Transverse colon (tissue), 4 donors: ENCODE measurements at places on chromosomes 1 and 21.

- DNase-seq: no peak
These were observed 456.5 kb downstream of the OMA1 start for GRCh38 chr1:58089898-58090534.

DNA sequence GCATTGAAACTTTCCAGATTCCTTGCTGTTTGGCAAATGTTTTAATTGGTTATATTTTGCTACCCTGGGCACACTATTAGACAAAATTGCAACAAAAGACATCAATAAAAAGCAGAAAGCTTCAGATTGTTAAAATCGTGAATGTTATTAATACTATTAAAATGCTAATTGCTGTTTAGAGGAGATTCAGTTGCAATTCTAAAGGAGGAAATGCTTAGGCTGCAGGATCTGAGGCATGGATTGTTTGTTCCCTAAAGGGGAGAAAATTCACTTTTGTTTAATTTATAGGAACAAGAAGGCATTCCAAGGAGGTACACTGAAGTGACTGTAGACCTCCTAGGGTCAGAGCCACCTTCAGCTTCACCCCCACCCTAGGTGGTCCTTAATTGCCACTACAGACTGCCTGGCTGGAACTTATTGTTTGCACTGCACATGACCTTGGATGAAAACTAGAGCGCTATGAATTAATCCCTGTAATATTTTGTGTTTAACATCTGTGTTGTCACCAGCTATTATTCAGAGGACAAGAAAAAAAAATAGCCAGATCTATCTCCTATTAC is 1266.9 kb upstream of the ADGRL2 start:
- no peak for DNase-seq

DNA sequence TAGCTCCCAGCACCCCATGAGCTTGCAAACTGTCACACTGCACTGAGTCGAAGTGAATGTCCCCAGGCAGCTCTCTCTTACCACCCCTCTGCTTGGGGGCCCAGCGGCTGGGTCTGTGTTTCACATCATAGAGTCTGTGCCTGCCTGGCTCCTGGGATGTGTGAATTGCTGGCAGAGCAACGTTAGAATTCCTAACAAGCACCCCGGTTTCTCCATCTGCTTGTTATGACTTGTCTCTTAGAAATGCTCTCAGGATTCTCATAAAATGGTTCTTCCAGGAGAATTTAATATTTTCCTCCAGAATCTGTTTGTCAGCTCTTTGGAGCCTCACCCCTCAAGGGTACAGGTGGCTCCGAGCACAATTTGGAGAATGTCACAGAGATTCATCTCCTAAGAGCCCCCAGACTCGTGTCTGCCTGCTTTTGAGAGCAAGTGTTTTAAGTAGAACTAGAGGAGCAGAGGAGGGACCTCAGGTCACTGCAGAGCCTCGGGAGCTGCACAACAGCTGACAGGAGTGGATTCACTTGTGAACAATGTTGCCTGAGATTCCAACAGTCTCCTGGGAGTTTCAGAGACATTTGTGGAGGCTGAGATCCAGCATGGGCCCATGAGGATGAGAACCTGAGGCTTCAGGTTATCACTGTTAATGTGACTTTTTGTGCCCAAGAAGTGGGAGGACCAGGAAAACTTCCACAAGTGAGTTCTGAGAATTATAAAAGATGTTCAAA is 131.5 kb downstream of the KCNJ6 start:
- DNase-seq: no peak

GRCh38 chr1:239263801-239264200 is 122.6 kb upstream of the CHRM3 start:
- no peak for DNase-seq

- DNase-seq: no peak
These were observed 3.5 kb downstream of the ITPKB start for GRCh38 chr1:226735576-226735975.

DNA sequence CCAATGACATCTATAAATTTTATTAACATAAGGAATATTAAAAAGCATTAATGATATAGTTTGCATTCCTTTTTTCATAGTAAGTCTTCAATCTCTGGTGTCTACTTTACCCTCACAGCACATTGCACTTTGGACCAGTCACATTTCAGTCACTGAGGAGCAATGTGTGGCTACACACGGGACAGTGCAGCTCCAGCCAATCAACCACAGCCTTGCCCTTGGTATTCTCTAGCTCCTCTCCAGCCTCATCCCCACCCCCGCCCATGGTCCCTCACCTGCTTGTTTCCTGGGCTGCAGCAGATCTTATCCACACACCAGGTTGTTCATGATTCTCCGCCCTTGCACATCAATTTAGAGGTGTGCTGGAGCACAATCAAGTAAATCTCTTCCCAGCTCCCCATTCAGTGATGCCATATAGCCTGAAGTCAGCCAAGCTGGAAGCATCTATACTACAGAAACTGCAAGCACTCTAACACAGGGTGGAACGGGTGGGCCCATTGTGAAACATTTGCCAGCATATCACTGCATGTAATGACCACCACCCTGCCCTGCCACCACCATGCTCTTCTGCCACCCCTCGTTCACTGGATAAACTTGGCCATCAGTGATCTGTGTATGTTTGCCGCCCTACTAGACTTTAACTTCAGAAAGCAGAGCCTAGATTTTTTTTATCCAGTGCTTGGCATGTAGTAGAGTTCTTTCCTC is 93.0 kb upstream of the SLC44A3 start:
- DNase-seq: no peak

GRCh38 chr1:204475656-204476432 is 18.8 kb downstream of the PIK3C2B start:
- DNase-seq: no peak

DNA sequence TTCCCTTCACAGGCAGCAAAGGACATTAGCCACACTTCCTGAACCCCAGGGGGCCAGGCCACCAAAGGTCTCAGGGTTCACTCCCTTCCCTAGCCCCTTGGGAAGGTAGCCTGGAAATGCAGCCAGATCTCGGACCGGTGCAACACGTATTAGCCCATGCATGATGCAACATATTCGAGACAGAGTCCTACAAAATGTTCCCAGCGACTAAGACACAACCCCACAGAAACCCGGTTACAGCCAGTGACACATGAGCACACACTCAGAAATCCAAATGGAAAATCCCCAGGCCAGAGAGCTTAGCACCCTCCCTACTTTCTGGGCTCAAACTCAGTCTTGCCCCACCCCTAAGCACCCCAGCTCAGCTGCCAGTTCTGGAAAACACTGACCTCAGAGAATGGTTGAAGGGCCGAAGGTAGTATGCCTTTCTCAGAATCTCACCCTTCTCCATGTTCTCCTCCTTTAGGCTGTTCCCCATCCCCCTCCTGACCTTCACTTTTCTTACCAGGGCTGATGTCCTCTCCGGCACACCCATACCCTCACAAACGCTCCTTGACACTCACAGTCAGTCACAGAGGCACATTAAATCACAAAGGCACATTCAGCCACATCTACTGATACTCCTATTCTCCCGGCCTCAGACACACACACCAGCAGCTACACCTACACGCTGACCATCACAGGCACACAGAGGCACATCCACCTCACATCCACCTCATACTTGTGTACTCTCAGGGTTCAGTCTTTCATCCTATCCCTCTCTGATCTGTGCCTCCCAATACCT is at the start of gene TSPAN1:
TSS of gene TSPAN1 (plus strand) at position 640 of the 784 bp plus-strand sequence. CDS start 6,021 bp downstream, outside the sequence.
- DNase-seq: no peak

DNA sequence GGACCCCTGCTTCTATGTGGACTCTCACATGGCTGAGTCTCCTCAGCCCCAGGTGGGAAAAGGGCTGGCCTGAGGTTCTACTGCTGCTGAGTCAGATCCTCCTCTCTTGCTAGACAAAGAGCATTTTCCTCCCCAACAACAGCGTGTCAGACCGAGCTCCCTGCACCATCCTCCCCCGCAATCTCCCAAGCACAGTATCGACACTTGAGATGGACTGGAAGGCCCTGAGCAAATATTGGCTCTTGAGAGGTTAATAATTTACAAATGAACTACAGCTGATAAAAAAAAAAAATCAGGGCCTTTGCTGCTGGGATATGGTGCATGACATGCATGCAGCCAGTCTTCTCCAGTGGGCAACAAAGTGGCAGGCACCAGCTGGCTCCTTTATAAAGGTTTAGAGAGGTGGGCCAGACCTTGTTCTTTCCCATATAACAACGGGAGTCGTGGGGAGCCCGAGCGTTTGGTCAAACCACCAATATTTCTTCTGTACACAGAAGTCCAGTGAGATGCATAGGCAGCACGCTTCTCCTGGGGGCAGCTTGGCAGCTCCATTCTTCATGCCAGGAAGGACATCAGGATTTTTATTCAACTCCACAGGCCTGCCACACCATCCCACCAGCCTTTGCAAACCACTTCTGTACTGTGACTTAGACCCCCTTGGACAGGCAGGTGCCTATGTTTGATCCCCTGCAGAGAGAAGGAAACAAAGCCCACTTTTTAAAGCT is 55.4 kb upstream of the CAMK1G start:
- no peak for DNase-seq

GRCh38 chr1:169696273-169697100 is 14.9 kb downstream of the SELL start:
- DNase-seq: no peak

DNA sequence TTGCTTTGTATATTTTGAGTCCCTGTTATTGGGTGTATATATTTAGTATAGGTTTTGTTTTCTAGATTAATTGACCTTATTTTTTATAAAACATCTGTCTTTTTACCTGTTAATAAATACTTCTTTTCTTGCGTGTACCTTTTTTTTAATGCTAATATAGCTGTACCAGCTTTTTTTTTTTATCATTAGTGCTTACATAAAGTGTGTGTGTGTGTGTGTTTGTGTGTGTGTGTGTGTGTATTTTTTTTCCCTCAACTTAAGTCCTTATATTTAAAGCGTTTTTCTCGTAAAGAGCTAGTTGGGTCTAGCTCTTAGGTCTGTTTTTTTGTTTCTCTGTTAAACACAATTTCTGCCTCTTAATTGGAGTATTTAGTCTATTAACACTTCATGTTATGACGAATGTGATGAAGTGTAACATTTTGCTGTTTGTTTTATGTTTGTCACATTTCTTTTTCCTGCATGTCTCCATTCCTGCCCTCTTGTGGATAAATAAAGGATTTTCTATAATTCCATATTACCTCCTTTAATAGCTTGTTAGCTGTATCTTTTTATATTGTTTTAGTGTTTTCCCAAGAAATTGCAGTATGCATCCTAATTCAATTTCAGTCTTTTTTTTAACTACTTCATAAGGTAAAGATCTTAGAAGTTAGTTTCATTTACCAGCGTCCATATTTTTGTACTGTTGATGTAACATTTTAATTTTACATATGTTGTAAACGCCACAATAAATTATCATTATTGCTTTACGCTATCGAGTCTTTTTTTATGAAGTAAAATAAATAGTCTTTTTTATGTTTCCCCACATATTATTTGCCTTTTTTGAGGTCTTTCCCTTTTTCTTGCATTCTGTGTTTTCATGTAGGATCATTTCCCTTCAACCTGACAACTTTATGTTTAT is 4.3 kb downstream of the PRMT2 start:
- DNase-seq: no peak

DNA sequence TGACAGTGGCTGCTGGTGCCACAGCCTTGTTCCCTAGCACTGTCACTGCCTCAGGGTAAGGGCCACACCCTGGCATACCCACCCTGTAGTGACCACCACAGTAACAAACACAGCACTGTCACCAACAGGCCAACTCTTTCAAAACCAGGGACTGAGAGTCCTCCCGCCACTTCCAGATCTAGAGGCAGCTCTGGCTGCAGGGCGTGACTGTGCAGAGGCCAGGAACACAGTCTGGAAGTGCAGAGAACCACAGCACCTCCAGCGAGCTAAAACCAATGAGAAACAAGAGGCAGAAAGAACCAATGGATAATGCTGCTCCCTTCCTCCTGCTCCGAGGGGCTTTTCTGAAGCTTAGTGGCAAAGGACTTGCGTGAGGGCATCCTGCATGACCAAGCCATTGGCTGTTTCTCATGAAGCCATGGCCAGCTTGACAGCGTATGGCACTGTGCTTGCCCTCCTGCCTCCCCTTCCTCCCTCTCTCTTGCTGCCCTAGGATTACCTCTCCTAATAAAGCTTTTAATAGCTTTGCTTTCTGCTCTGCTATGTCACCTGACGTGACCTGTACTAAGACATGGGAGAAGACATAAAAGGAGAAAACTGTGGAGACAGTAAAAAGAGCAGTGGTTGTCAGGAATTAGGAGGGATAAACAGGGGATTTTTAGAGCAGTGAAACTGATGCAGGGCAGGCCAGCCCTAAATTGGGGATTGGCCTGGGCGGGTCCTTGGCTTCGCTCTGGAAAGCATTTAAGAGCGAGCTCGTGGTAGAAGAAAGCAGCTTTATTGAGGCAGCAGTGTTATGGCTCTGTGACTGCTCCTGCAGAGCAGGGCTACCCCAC is 7.2 kb downstream of the PARP1 start:
- no peak for DNase-seq

GRCh38 chr1:70503358-70503757 is 92.3 kb downstream of the CTH start:
- no peak for DNase-seq

DNA sequence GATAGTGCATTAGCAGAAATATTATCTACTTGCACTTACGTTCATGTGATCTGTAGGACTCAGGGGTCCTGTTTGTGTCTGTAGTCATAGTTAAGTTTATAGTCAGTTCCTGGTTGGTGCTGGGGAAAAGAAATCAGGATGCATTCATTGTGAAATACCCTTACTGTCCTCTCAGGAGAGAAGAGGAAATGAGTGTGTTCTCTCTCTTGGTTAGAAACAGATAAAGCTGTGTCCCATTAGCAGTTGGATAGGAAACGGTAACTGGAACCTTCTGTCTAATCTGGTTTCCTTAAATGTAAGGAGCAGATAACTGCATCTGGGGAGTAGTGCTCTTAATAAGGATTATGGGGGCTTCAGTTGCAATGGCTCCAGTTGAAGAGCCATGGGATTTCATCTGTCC is 8.9 kb downstream of the SDCCAG8 start:
- no peak for DNase-seq

- no peak for DNase-seq
These were observed 140.7 kb upstream of the SPAG17 start for GRCh38 chr1:118325550-118326225.

DNA sequence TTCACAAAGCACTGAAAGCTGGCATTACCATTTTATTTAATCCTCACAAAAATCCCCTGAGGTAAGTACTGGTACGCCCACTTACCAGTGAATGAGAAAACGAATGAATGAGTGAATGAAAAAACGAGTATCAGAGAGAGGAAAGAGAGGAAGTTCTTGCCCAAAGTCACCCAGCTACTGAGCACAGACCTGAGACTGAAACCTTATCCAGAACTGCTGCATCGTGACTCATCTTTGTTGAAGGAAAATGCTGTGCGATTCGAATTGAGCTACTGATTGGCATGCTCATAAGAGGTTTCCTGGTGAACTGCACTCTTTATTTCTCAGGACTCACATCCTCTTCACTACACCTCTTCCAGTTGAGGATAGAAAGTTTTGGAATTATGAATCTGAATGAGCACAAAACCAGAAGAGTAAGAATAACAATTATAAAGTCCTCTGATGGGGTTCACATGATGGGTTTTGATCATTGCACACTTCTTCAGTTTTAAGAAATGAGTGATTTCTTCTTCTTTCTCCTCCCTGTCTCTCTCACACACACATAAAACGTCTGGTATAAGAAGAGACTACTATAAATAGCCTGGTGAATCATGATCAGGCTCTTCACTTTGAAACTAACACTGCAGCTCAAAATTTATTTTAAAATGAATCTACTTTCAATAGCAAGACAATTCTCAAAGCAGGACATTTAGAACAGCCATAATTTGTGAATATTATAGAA is 32.1 kb downstream of the IL12RB2 start:
- DNase-seq: no peak
